ENCODE measurements at places on chromosomes 3 and 15.

DNA sequence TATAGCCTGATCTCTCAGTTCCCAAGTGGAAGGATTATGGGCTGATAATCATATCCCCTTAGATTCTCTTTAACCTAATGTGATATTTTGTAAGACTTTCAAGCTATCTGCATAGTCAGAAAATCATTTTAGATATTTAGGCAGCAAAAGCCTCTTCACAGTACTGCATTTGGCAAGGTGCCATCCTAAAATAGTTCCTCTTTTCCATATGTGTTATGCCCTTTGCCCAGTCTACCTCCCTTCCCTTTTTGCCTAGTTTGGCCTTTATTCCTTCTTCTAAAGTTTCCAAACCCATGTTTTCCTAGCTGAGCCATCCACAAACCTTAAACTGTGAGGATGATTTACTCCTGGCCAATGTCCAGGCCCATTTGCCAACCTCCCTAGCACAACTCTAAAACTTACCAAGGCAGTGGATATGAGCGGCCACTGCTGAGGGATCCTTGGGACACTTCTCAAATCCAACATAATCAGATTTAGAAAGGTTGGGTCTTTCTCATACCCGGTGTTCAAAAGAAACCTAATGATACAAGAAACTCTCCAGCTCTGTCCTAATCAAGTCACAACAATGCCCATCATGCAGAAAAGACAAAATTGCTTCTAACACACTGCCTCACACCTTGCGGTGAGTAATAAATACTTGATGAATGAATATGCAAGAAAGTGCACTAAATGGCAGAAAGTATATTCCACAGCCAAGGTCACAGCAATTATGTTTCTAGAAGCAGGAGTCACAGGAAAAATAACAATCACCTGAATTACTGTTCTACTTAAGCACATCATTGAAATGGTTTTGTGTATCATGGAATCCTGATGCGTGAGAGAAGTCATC lies 493.9 kb downstream of the NLGN1 start:
- no peak for DNase-seq

DNA sequence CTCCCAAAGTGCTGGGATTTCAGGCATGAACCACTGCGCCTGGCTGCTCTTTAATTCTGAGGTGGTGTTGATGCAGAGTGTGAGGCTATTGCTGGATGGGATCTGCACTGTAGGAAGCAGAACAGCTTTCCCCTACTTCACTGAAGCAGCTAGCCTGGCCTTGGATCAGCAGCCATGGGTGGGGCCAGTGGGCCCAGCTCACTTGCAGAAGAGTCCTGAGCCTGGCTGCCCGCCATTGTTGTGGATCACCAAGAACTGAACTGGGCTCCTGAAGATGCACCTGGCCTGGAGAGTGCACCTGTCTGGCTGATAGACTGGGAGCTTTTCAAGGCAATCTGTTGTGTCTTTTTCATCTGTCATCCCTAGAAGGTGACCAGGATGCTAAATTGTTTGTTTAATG lies 11.9 kb downstream of the TLNRD1 start:
- no peak for DNase-seq

- DNase-seq, result no peak
Observed at GRCh38 chr3:25142609-25143355, 285.3 kb upstream of the RARB start.

GRCh38 chr3:133535971-133536881 lies 37.3 kb upstream of the CDV3 start:
- DNase-seq, result no peak

DNA sequence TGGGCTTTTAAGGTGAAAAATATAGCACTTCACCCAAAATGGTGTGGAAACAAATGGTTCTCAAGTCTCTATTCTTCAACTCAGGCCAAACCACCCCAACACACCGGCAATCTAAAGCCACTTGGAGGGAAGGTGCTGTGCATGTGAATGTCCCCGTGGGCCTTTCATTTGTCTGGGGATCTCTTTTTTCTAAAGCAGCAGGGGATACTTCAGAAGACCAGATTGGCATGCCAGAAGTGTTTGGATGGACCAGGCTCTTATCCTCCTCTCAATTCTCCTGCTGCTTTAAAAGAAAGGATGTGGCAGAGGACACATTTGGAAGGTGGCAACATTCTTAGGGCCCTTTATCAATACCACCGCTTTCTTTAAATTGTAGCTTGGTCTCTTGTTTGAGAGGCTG lies 193.1 kb downstream of the MEIS2 start:
- DNase-seq, result no peak

Measured in retina (tissue), 1 donor.